ENCODE measurements at places on chromosomes 7 and 10.

DNA sequence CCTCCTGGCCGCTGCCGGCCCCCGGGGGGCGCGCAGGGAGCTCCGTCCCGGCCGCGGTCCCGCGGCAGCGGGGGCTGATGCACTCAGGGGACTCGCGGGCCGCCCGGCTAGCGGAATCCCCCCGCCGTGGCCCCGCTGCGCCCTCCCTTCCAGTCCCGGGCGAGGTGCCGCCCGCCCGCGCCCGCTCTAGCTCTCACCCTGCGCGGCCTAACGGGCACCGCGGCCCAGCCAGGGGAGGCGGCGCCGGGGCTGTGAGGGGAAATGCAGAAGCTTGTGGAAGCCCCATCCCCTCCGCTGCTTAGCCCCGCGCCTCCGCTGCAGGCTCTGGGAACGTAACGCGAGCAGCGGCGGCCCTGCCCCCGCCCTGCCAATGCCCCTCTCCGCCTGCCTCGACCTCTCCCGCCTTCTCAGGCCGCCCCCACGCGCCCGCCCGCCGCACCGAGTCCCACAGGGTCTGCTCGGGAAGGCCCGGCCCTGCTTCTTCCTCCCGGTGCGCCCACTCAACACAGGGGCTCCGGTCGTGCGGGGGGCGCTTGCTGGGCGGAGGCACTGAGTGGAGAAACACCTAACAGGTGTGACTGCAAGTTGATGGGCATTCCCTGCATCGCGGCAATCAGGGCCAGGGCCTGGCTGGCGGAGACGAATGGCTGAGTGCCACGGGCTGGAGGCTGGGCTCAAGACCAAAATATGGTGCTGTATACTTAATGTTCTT, 384 bp upstream of the TMEM229A start:
- DNase-seq, result no peak

GRCh38 chr10:68423522-68423921, 16.4 kb upstream of the RUFY2 start:
- DNase-seq, result no peak

- no peak for DNase-seq
These were observed 669.8 kb upstream of the PCDH15 start for GRCh38 chr10:55470840-55471239.

- DNase-seq, result no peak
These were observed 748 bp upstream of the SH3PXD2A start for GRCh38 chr10:103855852-103856796.

DNA sequence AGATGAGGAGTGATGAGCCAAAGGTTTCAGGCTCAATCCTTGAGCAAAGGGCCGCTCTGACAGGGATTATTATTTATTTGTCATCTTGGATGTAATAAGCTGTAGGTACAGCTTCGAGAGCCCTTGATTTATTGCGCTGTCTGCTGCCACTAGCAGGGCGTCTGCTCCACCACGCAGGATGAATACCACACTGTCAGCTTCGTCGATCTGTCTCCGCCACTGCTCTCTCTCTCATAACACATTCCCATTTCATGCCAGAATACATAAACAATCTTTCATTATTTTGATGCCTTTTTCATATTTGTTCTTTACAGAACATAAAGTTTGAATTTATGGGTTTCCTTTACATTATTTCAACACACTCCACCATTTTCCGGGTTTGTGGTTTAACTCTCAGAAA, 276.6 kb downstream of the LRMDA start:
- peak; percentile 55 for DNase-seq

Data from fibroblast of skin of right quadriceps (primary cell).